Left cardiac atrium (tissue), 4 donors: ENCODE measurements at places on chromosomes 16 and 17.

DNA sequence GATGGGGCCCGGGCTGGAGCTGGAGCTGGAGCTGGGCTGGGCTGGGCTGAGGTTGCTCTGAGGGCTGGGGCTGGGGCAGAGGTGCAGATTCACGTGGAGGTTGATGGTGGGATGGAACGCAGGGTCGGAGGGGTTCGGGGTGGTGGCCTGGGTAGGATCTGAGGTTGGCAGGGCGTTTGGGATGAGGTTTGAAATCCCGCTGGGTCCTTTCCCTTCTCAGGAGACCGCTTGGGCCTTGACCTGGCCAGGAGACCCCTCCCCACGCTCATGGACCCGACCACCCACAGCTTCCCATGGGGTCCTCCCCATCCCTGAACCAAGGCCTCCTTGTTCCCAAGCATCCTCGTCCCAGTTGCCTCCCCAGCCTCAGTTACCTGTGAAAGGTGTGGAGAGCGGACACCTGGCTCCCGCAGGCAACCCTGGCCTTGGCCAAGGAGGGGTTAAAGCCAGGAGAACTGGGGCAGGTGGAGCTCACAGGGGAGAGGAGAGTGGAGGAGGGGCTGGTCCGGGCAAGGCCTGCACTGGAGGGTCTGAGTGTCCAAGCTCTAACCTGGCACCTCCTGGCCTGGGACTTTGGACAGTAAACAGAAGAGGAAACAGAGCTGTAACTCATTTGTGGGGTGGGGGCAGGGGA is at the start of gene ASGR2:
Gene ASGR2 (minus strand): TSS at position 582 of the 634 bp plus-strand sequence. CDS start 582 bp downstream, outside the sequence.
- no peak for DNase-seq

- no peak for DNase-seq
Observed at GRCh38 chr16:55184052-55184451, 140.0 kb upstream of the IRX6 start.

DNA sequence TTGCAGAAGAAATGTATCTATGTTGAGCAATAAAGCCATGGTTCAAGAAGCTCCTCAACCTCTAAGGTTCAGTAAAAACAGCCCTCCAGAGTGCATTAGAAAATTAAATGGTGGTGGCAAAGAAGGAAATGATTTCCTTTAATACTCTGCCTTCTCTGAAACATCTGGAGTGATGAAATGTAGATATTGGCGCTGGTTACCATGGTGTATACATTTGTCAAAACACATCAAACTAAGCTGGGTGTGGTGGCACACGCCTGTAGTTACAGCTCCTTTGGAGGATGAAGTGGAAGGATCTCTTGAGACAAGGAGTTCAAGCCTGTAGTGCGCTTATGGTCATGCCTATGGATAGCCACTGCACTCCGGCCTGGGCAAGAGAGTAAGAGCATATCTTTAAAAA is 6.0 kb downstream of the CAPNS2 start:
- no peak for DNase-seq

DNA sequence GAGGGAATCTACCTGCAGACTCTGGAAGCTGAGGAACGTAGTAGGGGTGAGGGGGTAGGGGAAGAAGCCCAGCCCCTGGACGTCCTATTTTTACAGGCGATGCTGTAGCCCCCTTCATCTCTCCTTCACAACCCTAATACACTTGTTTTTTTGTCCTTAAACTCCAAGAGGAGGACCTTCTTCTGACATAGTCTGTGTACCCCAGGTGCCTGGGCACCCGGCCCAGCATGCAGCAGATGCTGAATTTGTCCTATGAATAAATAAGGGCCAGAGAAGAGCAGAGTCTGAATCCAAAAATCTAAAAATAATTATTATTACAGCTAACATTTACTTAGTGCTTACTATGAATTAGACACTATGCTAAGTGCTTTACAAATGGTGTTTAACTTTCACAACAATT is 5.1 kb downstream of the KIF18B start:
- no peak for DNase-seq

GRCh38 chr16:17357307-17358062 is 113.3 kb downstream of the XYLT1 start:
- DNase-seq = no peak

DNA sequence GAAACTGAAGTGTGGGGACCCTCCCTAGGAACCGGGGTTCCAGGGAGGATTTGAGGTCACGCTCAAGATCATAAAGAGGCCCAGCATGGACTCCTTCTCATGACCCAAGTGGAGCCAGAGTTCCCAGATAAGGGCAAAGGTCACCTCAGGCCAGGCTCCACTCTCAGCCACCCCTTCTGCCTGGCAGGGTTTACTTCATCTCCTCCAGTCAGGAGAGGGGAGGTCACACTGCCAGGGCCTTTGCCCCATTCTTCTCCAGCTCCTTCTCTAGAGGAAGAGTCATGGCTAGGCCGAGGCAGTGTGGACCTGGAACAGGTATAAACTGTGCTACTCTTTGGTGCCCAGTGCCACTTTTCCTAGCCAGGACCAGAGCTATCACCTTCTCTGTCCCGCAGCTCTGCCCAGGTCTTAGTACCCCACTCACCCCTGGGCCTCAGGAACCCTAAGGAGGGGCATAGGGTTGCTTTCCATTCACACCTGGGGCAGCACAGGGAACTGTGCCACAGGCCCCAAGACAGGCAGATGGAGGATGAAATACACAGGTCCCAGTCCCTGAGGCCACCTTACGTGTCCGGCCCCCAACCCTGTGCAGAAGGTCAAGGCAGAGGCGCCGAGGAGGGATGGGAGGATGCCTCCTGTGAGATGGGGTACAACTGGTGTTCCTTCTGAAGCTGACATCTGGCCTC is 879 bp upstream of the ACSF2 start:
- DNase-seq = no peak

DNA sequence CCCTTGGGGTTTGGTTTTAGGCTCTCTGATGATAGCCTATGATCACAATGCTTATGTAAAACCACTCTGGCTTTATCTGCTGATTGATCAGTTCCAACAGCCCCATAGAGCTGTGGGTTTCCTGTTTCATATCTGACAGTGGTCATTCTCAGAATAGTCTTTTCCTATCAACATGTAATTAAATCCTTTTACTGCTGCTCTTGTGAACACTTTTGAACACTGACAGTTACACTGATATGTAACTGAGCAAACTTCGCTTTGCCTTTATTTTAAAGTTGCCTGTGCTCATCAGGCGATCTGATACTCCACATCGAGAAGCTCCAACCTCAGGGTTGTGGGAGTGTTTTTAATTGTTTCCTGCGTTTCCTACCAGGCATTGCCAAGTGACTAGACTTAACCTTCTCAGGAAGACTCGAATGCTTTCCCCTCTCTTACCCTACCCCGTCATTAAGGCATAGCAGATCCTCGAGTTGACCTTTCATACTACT is 17.3 kb upstream of the CLEC18B start:
- no peak for DNase-seq

GRCh38 chr16:82329504-82330192 is 159.6 kb upstream of the MPHOSPH6 start:
- no peak for DNase-seq

GRCh38 chr16:79269211-79269863 is 331.2 kb downstream of the MAF start:
- DNase-seq = no peak

DNA sequence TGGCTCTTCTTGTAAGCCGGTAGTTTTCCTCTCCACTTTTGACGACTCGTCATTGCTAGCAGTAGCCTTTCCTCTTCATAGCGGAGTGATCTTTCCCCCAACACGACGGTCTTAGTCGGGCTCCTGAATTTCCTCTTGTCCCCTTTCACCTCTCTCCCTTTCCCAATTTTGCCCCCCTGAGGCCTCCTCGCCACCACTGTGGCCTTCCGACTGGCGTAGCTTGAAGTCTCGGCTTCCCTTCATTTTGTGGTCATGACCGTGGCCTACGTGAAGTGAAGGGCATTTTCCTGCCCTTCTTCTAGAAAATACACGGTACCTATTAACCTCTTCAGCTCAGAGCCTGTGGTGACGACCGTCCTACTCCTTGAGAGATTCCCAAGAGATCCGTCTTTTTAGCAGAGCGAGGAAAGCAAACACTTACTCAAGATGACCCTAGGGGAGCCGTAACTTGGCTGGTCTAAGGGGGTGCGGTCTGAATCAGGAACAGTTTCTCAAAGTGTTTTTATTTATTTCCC is 787 bp downstream of the PRKAR1A start:
- peak; percentile 33 for DNase-seq

- DNase-seq = no peak
Observed at GRCh38 chr17:57677858-57678257, 67.2 kb downstream of the CCDC182 start.

DNA sequence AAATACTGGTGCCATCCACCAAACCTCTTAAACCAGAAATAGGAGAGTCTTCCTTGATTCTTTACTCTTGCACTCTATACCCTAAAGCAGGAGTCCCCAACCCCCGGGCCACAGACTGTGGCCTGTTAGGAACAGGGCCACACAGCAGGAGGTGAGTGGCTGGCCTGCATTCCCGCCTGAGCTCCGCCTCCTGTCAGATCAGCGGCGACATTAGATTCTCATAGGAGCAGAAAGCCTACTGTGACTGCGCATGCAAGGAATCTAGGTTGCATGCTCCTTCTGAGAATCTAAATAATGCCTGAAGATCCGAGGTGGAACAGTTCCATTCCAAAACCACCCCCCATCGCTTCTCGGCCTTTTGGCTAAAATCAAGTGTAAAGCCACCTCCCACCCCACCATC is 30.3 kb upstream of the SRCIN1 start:
- DNase-seq = no peak

DNA sequence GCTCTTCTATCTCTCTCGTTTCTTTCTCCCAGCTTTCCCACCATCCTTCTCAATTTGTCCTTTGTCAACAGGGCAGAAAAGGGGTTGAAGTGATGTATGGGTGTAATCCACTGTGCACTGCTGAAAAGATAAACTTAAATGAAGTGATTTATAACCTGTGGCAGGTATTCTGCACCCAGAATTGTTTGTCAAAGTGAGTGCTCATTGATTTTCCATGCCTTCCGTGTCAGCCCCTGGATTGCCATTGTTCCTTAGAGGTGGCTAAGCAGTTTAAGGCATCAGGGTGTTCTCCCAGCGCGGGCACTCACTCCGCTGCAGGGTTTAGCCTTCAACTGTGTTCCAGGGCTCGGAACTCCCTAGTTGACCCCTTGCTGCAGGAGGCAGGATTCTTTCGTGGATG is 82.9 kb downstream of the PITPNC1 start:
- no peak for DNase-seq

DNA sequence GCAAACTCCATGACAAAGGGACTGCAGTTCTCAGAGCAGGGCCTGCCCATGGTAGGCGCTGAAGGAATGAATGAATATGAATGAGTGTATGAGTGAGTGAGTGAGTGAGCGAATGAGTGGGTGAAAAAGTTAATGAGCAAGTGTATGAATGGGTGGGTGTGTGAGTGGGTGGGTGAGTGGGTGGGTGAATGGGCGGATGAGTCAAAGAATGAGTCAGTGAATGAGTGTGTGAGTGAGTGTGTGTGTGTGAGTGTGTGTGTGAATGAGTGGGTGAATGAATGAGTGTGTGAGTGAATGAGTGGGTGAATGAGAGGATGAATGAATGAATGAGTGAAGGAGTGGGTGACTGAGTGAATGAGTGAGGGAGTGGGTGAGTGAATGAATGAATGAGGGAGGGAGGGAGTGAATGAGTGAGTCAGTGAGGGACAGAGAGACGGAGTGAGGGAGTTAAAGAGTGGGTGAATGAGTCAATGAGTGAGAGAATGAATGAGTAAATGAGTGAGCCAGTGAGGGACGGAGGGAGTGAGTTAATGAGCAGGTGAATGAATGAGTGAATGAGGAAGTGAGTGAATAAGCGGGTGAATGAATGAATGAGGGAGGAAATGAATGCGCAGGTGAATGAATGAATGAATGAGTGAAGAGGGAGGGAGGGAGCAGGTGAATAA is 11.1 kb upstream of the CHMP6 start:
- DNase-seq = no peak

DNA sequence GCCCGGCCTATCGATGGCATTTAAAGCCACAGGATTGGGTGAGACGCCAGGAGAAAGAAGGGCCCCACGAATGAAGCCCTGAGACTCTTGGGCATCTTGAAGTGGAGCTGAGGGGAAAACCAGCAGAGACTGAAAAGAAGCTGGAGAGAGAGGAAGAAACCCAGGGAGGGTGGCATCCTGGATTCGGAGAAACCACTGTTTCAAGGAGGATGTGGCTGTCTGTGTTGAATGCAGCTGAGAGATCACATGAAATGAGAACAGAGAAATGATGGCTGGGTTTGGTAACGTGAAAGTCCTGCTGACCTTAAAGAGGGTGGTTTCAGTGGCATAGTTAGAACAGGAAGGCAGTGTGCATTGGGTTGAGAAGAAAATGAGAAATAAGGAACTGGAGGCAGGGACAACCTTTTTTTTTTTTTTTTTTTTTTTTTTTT is 3.8 kb downstream of the TNFSF12 start:
- DNase-seq = no peak

- peak; percentile 96 for DNase-seq
Observed at GRCh38 chr17:74748529-74749278, at the start of gene NHERF1. TSS of gene NHERF1 (plus strand) at chr17:74748628. CDS start at chr17:74748847, 219 bp downstream.

DNA sequence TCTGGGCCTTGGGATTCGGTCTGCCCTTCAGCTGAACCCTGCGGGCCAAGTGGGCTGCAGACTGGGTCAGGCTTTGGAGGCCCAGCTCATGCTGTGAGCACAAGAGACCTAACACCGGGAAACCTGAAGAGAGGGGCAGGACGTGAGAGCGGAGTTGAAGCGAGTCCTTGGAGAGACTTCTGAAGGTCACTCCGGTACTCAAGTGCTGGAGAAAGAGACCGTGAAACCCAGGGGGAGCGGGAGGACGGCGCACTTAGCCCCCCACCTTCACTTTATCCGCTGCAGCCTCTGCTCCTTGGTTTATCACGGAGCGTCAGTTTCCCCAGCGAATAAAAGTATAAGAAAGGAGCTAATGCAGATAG is 361 bp downstream of the UQCRC2 start:
- no peak for DNase-seq

DNA sequence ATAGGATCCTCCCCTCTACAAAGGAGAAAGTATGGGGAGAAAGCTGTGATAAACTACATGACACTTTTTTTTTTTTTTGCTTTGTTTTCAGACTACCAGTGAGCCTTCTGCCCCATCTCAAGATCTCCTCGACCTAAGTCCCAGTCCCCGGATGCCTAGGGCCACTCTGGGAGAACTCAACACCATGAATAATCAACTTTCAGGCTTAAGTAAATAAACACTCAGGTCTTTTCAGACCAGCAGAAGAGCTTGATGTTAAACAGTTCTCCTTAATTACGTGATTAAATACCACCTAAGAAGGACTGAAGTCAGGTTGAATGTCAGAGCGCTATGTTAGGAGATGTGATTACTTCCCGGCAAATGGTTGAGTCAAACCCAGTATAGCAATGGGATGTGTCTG is 31.4 kb downstream of the COX11 start:
- no peak for DNase-seq

DNA sequence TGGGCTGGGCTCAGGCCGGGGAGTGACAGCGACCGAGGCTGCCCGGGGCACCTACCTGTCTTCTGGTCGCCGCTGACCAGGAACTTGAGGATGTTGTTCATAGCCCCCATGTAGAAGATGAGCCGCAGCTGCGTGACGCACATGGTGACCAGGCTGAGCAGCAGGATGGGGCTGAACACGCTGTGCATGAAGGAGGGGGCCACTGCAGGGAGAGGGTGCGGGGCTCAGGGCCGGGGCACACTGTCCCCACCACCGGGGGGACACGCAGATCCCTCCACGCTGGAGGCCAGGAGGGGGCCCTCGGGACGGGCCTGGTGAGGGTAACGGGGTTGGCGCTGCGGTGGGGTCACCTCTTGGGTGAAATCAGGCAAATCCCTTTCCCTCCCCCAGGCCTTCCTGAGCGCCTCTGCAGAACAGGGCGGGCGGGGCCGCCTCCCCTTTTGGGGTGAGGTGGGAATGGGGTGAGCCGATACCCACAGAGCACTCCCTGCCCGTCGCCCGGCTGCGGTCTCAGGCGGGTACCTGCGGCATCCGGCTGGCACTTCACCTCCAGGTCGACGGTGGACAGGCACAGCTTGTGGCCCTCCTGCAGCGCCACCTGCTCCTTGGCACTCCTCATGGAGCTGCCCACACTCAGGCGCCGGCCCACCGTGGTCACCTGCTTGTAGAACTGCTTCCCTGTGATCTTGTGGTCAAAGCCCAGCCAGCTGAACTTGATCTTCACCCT is 28.3 kb upstream of the PITPNA start:
- DNase-seq = no peak
